ENCODE measurements at places on chromosomes 4 and X. TPM values are rescaled to one million over a fixed set of nuclear protein-coding genes. Genes with fewer than 3 reads are reported as not detected.

Gene TMPRSS11A
- total RNA-seq = not detected

Gene KLHL34
- 2.1 TPM for total RNA-seq

Gene PPP2R3B
- total RNA-seq = 11.2 TPM

Gene PDE6B
- total RNA-seq = 1.0 TPM

Gene KDR
- total RNA-seq = 2.4 TPM

DNA sequence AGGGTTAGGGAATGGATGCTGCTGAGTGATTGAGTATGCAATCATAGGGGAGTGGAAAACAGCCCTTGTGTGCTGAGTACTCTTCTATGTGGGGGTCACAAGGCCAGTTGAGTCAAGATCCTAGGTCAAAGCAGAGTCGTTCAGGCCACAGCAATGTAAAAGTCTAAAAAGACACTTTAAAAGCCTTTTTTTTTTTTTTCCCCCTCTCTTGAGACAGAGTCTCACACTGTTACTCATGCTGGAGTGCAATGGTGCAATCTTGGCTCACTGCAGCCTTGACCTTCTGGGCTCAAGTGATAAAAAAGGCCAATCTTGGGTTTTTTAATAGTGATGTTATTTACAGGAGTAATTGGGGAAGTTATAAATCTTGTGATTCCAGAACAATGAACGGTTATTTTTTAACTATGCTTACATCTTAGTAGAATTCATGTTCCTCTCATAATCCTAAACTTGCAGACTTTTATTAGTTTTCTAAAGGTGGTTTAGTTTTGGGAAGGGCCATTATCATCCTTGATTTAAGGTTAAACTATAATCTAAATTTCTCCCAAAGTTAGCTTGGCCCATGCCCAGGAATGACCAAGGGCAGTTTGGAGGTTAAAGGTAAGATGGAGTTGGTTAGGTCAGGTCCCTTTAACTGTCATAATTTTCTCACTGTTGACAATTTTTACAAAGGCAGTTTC is 82.2 kb upstream of the BMP2K start:
- no peak for DNase-seq

All from mucosa of descending colon (tissue), 3 donors.